ENCODE measurements at places on chromosomes 5 and 9.

DNA sequence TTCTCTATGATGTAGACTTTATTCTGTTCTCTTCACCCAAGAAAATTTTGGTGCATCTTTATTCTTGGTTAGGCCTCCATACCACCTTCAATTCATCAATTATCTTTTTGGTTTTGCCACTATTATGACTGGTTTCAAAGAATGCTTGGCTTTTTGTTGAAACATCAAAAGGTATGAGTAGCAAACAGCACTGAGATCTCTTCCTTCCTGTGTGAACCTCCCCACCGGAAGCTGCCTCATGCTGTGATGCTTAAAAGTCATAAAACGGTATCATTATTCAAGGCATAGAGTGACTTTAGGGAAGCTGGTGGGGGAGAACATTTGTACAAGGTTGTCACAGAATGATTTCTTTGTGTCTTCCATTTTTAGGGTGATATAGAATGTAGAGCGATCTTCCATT lies 70.6 kb downstream of the IQGAP2 start:
- no peak for DNase-seq

DNA sequence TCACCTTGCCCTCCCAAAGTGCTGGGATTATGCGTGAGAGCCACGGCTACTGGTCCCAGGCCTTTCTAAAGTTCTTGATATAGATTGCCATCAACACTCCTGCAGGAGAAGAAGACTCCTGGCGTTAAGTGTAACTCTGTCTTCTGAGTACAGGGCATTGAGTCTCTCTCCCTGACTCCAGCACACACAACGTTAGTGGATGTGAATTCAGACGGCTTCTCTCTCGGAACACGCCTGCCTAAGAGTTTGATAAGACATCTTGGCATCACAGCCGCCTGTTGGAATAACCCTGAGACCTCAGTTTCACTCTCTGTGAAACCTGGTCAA lies 27.5 kb upstream of the PPARGC1B start:
- DNase-seq, result no peak

DNA sequence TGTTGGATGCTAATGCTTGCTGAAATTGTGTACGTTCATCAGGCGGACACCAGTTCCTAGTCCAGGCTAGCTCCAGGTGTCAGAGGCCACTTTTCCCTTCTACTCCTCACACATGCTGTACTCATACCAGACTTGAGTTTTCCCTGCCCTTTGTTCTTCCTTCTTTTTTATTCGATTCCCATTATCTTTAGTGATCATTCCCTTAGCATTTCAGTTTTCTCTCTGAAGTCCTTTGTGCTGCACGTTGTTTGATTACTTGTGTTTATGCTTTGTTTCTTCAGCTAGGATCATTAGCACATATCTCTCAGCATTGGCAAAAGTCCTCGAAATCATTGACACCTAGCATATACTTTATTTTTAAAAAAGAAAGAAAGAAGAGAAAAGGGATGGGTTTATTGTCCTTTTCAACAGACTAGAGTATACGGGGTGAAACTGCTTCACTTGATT lies 409 bp upstream of the COX7C start:
- no peak for DNase-seq

DNA sequence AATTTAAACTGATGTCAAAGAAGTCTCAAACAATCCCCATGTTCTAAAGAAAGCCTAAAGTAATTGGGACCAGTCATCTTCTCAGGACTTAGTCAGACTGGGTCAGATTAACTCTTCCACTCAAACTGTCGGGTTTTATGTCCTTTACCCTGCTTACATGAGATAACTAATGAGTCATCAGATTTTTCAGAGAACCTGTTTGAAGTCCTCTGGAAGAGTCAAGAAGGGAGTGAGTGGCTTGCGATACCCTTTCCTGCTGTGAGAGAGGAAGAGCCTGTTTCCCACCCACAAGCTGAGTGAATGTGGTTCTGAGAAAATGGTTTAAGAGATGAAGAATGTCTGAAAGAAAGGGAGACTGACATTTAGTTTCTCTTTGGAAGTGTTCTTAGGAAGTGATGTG lies 1866.7 kb upstream of the C9orf72 start:
- no peak for DNase-seq

DNA sequence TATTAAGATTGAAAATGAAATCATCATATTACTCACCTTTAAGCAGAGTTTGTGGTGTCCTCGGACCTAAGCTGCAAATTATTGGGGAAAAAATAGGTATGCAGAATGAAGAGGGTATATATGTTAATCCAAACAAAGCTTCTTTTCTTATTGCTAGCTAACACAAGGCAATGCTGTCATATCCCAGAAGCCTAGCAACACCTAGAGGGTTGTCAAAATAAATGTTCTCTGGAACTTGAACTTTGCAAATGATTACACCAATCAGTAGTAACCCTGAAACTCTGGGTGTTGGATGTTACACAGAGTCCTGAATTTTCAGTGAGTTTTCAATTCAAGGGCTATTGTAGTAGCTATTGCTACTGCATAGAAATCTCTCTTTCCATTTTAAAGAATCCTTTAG lies at the start of gene C6:
C6 (minus strand) TSS at position 193 of the 400 bp plus-strand sequence. CDS start 10,302 bp downstream, outside the sequence.
- DNase-seq, result no peak

DNA sequence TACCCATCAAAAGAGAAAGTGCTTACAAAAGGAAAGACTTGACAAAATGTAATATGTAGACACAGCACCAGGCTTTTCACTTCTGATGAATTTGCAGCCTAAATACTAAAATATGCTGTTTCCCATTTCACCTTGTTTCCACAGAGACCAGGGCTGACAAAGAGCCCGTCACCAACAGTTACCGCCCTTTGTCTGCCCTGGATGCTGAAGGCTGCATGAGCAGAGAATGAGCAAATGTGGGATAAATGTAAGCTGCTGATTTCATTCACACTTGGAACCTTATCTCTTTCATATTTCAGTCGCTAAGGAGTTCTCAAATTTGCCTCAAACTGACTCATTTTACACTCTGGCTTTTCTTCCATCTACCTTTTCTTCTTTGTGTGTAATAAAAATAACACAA lies 213.9 kb downstream of the TMEM167A start:
- DNase-seq, result no peak

GRCh38 chr5:140049205-140049604 lies 6.1 kb upstream of the NRG2 start:
- DNase-seq, result no peak

DNA sequence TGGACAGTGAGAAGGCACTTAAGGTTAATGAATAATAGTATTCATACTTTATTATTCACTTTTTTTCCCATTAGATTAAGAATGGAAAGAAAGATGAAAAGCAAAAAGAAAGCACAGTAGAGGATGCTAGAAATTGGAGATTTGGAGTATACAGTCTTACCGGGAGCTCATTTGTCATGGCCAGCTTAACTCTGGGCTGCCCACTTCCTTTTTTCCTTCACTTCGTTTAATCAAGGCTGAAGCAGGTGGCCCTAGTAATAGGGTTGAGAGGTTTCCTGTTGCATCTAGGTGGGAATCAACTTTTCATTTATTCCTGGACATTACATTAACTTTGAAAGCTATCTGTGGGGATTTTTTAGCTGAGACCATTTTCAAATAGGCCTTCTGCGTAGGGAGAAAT lies 57.0 kb upstream of the MEGF10 start:
- no peak for DNase-seq

DNA sequence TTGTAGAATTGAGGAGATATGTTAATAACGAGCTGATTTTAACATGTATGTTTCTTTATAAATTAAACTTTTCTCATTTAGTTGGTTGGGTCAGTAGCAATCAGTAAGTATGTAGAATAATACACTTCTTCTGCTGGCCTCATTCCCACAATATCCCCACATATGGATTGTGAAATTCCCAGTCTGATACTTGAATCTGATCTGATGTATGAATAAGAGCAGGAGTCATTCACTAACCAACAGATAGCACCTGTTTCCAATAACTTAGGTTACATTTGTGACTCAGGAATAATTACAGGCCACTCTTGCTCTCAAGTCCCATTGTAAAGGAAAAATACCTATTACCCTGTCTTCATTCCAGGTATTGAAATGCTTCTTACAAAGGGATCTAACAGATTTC lies 23.9 kb downstream of the SLC36A1 start:
- DNase-seq, result no peak

GRCh38 chr9:38337181-38337580 lies 55.3 kb upstream of the ALDH1B1 start:
- DNase-seq, result no peak

DNA sequence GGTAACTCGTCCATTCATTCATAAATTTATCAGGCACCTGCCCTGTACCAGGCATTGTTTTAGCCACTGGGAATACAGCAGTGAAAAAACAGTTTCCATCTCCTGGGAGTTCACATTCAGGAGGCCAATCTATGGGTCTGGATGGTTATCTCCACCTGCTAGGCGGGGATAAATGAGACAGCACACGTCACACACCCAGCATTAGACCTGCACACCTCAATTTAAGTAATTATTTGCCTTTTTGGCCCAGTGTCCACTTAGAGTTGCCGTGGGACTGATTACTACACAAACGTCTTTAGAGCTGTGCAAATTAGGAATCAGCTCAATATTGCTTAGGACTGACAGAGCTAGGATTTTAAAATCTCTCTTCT lies 46.1 kb downstream of the STK10 start:
- DNase-seq, result no peak

- DNase-seq, result no peak
Measured at GRCh38 chr9:31837211-31837610, 547.2 kb upstream of the ACO1 start.

DNA sequence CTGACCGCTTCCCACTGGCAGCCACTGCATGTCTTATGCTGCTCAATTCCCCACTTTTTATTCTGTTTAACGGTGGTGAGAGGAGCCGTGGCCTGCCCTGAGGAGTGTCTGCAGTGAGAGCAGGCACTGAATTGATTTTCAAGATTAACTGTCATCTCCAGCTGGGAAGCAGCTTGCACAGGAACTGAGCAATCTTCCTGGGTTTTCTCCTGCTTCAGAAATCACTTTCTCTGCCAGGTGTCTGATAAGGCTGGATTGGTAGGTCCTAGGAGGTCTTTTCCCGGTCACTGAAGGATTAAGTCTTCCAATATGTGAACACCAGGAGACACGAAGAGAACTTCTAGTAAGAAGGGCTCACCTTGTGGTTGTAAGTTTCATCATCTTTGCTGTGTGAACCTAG lies 181.1 kb upstream of the RAD23B start:
- DNase-seq, result no peak

GRCh38 chr9:113349066-113349444 lies 286 bp upstream of the BSPRY start:
- DNase-seq, result no peak
